ENCODE measurements at places on chromosomes 6 and 20. TPM values are rescaled to one million over a fixed set of nuclear protein-coding genes. Genes with fewer than 3 reads are reported as not detected.

DNA sequence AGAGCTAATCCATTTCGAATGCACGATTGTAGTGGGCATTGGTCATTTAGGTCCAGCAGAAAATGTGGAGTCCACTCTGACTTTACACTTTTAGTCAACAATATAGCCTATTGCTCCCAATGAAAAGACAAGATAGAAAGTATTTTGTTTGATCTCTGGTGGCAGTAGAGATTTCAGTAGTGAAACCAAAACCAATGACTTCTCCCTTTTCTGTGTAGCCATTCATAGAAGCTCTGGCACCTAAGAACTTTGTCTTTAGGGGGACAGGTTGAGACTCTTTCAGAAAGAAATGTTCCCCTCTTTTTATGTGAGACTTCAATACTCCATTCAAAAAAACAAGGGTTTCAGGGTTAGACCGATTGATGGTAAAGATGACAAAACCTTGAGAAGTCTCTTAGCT, 510.8 kb upstream of the POU3F2 start:
- H3K4me1 ChIP-seq: no peaks in the 10 kb centered on the region
- DNase-seq: no peak
- no peak overlapping the region for H3K4me3 ChIP-seq
- no peaks in the 10 kb centered on the region for H3K27me3 ChIP-seq
- H3K36me3 ChIP-seq: no peaks in the 10 kb centered on the region

GRCh38 chr6:50990750-50991446, 172.2 kb downstream of the TFAP2B start:
- no peak overlapping the region for H3K4me3 ChIP-seq
- no peaks in the 10 kb centered on the region for H3K27me3 ChIP-seq
- peaks cover 4% of the 10 kb centered on the region for H3K36me3 ChIP-seq
- peak overlapping the region; percentile 86 for H3K27ac ChIP-seq
- no peak for DNase-seq

- H3K27ac ChIP-seq: no peak overlapping the region
- H3K27me3 ChIP-seq: peaks cover 3% of the 10 kb centered on the region
- H3K4me3 ChIP-seq: no peak overlapping the region
- H3K4me1 ChIP-seq: no peaks in the 10 kb centered on the region
Observed at GRCh38 chr6:117985916-117986315, 78.9 kb downstream of the SLC35F1 start.

GRCh38 chr6:155939253-155939652, 483.6 kb upstream of the NOX3 start:
- H3K4me3 ChIP-seq: no peak overlapping the region
- H3K4me1 ChIP-seq: no peaks in the 10 kb centered on the region
- no peaks in the 10 kb centered on the region for H3K27me3 ChIP-seq
- H3K27ac ChIP-seq: no peak overlapping the region

DNA sequence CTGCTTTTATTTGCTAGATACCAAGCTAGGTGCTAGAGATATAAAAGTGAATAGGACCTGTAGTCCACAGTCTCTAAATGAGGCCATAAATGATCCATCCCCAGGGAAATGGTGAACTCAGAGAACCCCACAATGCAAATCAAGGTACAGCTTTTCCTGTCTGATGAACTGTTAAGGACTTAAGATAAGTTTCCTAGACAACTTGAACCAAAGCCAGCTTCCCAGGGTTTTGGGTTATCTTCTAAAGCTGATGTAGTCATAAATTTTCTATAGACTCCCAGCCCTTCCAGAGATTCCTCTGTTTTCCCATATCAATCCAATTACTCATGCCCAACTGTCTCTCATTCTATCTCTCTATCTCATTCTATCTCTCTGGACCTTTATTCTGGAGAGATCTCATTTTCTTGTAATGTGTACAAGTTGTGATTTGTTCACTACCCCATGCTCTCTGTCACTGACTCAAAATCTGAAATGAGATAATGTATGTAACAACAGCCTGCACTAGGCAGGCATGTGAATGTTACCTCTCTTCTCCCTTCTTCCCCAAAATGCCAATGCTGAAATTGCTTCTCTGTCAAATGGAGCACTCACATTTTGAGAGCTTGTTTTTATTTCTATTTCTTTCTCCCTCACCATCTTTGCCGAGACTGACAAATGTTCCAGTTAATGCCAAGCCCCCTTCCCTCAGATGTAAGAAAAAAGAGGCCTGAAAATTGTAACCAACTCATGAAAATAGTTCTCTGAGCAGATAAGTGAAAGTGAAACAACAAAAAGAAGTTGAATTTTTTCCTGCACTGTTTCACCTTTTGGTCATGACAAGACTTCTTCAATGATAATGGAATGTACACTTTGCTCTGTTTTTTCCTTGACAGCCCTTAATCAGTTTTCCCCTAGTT, 279.9 kb downstream of the SLC35F1 start:
- H3K27ac ChIP-seq: peak overlapping the region; percentile 24
- H3K4me3 ChIP-seq: peak overlapping the region; percentile 2
- peaks cover 6% of the 10 kb centered on the region for H3K27me3 ChIP-seq
- DNase-seq: no peak
- no peaks in the 10 kb centered on the region for H3K36me3 ChIP-seq

- no peak for DNase-seq
- no peaks in the 10 kb centered on the region for H3K36me3 ChIP-seq
- H3K27me3 ChIP-seq: peaks cover 7% of the 10 kb centered on the region
- H3K4me1 ChIP-seq: no peaks in the 10 kb centered on the region
- H3K4me3 ChIP-seq: no peak overlapping the region
Observed at GRCh38 chr20:641516-641875, 11.5 kb downstream of the SRXN1 start.

DNA sequence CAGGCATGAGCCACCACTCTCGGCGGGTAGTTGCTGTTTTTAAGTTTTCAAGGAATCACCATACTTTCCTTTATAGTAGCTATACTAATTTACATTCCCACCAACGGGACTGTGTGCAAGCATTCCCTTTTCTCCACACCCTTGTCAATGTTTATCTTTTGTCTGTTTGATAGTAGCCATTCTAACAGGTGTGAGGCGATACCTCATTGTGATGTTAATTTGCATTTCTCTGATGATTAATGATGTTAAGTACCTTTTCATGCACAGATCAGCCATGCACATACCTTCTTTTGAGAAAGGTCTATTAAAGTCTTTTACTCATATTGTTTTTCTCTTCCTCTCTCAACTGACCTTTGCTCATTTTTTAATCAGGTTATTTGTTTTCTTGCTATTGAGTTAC, 43.0 kb upstream of the CCND3 start:
- no peaks in the 10 kb centered on the region for H3K27me3 ChIP-seq
- H3K4me1 ChIP-seq: peaks cover 1% of the 10 kb centered on the region
- no peak overlapping the region for H3K4me3 ChIP-seq
- no peak overlapping the region for H3K27ac ChIP-seq
- H3K36me3 ChIP-seq: peaks cover 14% of the 10 kb centered on the region

GRCh38 chr6:25415701-25416100, 136.5 kb downstream of the CARMIL1 start:
- H3K27me3 ChIP-seq: no peaks in the 10 kb centered on the region
- H3K36me3 ChIP-seq: peaks cover 8% of the 10 kb centered on the region
- H3K4me3 ChIP-seq: no peak overlapping the region

DNA sequence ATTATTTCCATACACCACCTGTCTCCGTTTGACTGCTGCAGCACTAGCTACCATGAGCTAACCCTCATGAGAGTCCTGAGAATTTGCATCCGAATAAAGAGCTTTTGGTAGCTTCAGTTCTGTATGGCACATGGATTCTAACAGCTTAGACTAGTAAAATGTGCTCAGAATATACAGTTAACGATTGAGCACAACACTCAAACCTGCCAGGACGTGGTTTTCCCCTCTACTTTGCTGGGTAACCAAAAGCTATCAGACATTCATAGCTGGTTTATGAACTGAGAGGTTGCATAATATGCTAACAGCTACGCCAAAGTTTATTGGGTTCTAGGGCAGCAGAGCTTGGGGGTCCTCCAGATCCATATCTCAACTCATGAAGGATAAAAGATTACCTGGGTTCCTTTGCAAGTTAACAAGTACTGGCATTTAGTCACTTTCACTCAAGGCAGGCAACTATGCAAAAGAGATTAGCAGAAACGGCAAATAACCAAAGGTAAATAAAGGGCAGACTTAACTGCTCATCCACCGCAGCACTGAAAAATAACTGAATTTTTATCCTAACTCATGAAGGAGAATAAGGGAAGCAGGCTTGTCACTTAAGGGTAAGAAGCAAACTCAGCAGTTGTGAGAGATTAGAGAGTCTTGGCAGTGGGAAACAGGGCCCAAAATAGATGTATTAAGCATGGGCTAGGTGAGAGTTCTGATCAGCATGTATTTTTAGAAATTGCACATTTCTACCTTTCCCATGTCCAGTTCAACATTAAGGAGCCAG, 29.4 kb downstream of the NUDT3 start:
- H3K27ac ChIP-seq: no peak overlapping the region
- no peaks in the 10 kb centered on the region for H3K36me3 ChIP-seq
- no peaks in the 10 kb centered on the region for H3K27me3 ChIP-seq
- DNase-seq: no peak
- no peak overlapping the region for H3K4me3 ChIP-seq

DNA sequence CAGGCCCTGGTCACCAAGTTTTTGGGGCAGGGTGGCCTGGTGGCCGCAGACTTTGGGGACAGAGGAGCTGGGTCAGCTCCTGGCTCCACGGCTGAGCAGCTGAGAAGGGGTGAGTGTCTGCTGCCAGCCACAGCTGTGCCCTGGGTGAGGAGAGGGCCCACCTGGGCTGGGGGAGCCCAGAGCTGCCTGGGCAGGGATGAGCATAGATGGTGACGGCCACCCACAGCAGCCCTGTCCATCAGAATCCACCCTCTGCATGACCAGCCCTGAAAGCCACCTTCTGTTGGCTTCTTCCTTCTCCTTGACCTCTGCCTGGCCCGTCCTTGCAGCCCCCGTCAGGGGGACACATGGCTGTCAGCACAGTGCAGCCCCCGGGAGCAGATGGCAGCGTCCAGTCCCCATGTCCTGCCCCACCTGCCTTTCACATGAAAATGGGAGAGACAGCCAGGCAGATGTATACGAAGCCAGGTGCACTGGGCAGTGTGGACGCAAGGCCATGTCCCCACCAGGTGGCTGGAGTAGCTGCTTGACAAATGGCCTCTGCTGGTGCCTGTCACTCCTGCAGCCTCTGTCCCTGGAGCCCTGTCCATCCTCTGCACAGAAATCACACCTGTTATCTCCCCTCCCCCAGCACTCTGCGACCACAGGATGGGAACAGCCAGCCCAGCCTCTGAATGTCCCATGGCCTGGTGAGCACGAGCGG, 220.8 kb downstream of the PREX1 start:
- H3K4me1 ChIP-seq: no peaks in the 10 kb centered on the region
- no peak for DNase-seq
- H3K36me3 ChIP-seq: no peaks in the 10 kb centered on the region
- peaks cover 57% of the 10 kb centered on the region for H3K27me3 ChIP-seq
- no peak overlapping the region for H3K4me3 ChIP-seq

GRCh38 chr6:93398723-93399122, 20.6 kb downstream of the EPHA7 start:
- peaks cover 83% of the 10 kb centered on the region for H3K4me1 ChIP-seq
- no peak overlapping the region for H3K4me3 ChIP-seq
- H3K27me3 ChIP-seq: no peaks in the 10 kb centered on the region
- H3K36me3 ChIP-seq: peaks cover 69% of the 10 kb centered on the region
- no peak for DNase-seq
- H3K27ac ChIP-seq: peak overlapping the region; percentile 60

DNA sequence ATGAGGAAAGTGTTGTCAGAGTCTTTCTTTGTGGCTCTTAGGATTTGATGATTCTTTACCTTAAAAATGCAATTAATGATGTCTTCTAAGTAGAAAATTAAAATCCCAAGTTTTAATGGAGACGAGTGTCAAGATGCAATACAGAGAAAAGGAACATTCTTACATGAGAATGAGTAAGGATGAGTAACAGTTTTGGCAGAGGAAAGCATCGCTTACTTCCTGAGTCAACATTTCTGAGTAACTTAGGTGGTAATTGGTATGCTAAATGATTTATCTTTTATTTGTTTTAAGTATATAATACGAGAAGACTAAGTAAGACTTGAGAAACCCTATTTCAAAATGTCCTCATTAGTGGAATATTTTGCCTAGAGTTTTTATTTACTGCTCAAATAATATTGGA, 101.3 kb downstream of the RTN4IP1 start:
- H3K36me3 ChIP-seq: no peaks in the 10 kb centered on the region
- peak overlapping the region; percentile 84 for H3K27ac ChIP-seq
- peaks cover 30% of the 10 kb centered on the region for H3K4me1 ChIP-seq

GRCh38 chr6:156545021-156545420, 232.2 kb upstream of the ARID1B start:
- no peaks in the 10 kb centered on the region for H3K36me3 ChIP-seq
- no peak overlapping the region for H3K27ac ChIP-seq
- H3K27me3 ChIP-seq: peaks cover 5% of the 10 kb centered on the region
- no peak for DNase-seq
- no peak overlapping the region for H3K4me3 ChIP-seq
- H3K4me1 ChIP-seq: no peaks in the 10 kb centered on the region

DNA sequence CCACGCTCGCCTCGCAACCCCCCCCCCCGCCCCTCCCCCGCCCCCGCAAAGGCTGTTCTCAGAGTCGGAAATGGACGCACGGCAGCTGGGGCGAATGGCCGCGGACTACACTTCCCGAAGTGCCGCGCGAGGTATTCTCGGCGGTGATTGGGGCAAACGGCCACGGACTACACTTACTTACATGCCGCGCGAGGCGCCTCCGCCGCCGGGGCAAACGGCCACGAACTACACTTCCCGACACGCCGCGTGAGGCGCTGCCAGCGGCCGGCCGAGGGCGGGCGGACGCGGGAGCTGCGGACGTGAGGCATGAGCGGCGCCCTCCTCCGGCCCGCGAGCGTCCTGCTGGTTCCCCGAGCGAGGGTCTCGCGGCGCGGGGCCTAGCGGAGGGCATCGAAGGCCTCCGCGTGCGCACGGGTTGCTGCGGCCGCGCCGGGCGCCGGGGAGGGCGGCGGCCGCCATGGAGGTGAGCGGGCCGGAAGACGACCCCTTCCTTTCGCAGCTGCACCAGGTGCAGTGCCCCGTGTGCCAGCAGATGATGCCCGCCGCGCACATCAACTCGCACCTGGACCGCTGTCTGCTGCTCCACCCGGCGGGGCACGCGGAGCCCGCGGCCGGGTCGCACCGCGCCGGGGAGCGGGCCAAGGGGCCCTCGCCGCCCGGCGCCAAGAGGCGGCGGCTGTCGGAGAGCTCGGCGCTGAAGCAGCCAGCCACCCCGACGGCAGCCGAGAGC, at the start of gene WRNIP1:
TSS of gene WRNIP1 (plus strand) at position 228 of the 730 bp plus-strand sequence. CDS start at position 458, 230 bp downstream.
- peaks cover 42% of the 10 kb centered on the region for H3K4me1 ChIP-seq
- peak within 1 kb of the TSS; percentile 95 for H3K4me3 ChIP-seq
- peak; percentile 100 for DNase-seq
- H3K27me3 ChIP-seq: no peaks in the 10 kb centered on the region

GTSF1L gene
- not detected for total RNA-seq

SYNE1 gene
- total RNA-seq: 142 TPM

MOG gene
- not detected for total RNA-seq

NKAPL gene
- total RNA-seq: not detected

RHAG gene
- total RNA-seq: not detected

MARCKS gene
- total RNA-seq: 868 TPM

OPRL1 gene
- total RNA-seq: 2.1 TPM

HLA-DRB1 gene
- not detected for total RNA-seq

ETV7 gene
- total RNA-seq: 0.24 TPM

ANGPT4 gene
- total RNA-seq: not detected

Measured in osteocyte (in vitro differentiated cells).